ENCODE measurements at places on chromosomes 3 and 15. TPM values are rescaled to one million over a fixed set of nuclear protein-coding genes. Genes with fewer than 3 reads are reported as not detected.

GRCh38 chr3:42214565-42215283 is 51.3 kb downstream of the CCK start:
- no peak for DNase-seq

DNA sequence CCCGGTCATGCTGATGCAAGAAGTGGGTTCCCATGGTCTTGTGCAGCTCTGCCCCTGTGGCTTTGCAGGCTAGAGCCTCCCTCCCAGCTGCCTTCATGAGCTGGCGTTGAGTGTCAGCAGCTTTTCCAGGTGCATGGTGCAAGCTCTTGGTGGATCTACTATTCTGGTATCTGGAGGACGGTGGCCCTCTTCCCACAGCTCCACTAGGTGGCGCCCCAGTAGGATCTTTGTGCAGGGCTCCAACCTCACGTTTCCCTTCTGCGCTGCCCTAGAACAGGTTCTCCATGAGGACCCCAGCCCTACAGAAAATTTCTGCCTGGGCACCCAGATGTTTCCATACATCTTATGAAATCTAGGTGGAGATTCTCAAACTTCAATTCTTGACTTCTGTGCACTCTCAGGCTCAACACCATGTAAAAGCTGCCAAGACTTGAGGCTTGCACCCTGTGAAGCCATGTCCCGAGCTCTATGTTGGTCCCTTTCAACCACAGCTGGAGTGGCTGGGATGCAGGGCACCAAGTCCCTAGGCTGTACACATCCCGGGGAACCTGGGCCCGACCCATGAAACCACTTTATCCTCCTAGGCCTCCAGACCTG is 238.4 kb upstream of the MDFIC2 start:
- no peak for DNase-seq

DNA sequence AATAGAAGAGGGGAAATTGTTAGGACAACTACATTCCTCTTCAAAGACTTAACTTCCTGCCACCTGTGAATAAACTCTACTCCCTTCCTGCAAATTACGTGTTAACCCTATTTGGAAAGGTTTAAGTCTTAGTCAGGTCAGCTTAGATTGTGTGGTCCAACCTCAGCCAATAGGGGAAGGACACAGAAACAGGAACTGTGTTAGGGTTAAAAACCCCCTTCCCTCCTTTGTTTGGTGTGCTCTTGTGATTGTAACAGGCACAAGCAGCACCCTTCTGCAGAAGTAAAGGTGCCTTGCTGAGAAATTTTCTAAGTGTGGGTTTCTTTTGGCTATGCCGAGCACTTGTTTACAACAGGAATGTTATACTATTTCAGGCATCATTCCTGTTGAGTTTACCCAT is 45.0 kb upstream of the FSTL1 start:
- DNase-seq, result no peak

- no peak for DNase-seq
These were observed 11.2 kb downstream of the ACAN start for GRCh38 chr15:88814393-88814792.

The ZNF774 gene
- 0.55 TPM for total RNA-seq

The RTP1 gene
- total RNA-seq, result 5.1 TPM

DNA sequence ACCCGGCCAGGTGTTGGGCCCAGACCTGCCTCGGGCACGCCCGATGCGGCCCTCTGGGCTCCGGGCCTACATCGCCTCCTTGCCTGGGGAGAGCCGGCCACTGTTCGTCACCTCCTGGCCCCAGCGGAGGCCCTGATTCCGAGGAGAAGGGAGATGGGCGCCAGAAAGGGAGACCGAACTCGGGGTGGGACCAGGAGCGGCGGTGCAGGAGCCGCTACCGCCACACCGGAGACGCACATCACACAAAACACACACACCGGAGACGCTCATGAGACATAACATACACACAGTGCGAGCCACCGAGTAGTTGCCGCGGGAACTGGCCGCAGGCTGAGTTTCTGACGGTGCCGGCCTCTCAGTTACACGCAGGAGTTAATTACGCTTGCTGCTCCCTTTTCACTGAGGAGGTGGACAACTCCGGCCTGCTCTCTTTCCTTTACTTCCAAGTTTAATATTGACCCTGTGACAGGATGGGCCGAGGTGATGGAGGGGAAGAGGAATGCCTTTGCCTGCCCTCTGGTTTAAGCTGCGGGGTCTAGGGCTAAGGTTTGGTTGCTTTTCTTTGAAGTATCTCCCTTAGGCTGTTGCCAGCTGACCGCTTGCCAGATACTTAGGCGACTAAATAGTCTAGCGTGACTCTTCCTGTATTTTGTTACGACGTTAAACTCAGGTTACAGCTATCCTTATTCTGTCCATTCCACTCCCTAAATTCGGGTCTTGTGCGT is 570 bp downstream of the PCNP start:
- DNase-seq, result peak; percentile 55

- no peak for DNase-seq
These were observed 39.6 kb downstream of the NIPA2 start for GRCh38 chr15:22878103-22878502.

The GATA2 gene
- total RNA-seq, result 3.9 TPM

The ACSBG1 gene
- 3.9 TPM for total RNA-seq

DNA sequence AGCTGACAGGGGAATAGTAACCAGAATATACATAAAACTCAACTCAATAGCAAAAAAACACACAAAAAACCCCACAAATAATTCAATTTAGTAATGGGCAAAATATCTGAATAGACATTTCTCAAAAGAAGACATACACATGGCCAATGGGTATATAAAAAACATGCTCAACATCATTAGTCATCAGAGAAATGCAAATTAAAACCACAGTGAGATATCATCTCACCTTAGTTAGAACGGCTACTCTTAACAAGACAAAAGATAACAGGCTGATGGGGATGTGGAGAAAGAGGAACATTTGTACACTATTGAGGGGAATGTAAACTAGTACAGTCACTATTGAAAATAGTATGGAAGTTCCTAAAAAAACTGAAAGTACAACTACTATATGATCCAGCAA is 678.6 kb downstream of the MECOM start:
- no peak for DNase-seq

DNA sequence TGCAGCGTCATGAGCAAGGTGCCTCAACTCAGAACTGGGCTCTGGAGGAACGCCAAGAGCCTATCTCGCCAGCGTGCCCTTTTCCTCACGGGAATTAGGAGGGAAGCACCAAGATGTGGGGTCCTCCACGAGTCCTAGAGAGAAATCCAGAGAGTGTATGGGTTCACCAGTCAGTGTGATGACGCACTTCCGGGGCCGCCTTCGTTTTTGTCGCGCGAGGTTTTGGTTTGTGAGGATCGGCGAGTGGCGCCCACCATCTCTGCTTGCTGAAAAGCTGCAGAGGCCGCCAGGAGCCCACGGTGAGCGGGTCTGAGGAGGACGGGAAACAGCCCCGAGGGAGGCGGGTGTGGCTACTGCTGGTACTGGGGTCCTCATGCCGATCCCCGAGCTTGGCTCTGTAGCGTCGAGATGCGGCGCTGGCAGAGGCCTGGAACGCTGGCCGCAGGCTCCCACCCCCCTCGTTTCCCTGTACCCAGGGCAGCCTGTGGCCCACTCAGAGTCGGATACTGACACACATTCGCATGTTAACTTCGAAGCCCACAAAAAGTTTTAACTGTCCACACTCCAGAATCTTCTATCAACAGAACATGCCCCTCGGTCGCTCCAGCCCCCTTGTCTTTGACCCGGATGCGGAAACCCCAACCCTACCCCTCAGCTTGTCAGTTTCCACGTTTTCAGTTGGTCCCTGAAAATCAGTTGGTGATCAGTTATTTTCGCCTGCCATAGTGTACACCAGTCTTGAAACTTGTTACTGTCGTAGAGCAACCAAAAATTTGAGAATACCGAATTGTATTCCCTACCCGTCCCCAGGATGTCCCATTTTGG is 30.4 kb downstream of the ZNF662 start:
- DNase-seq, result peak; percentile 18

GRCh38 chr3:110314512-110315114 is 757.0 kb upstream of the NECTIN3 start:
- DNase-seq, result peak; percentile 23

DNA sequence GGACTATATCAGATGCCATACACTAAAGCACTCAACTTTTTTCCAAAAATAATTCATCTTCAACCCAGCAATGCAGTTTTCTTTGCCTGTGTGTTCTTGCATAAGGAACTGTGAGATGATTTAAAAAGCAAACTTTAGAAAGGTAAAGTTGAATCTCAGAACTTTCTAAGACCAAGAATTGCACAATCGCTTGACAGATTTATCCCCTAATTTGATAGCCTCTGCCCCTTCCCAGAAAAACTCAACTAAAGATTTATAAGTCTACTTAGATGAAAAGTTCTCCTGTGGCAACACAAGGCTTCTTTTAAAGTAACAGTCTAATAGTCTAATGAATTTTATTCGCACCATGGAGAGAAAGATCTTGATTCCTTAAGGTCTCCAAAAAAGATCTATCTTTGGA is 259.3 kb downstream of the MAGI1 start:
- DNase-seq, result no peak

- DNase-seq, result no peak
These were observed 20.8 kb downstream of the ATP13A3 start for GRCh38 chr3:194465920-194466570.

- DNase-seq, result no peak
These were observed 22.6 kb downstream of the VGLL3 start for GRCh38 chr3:86968244-86968932.

DNA sequence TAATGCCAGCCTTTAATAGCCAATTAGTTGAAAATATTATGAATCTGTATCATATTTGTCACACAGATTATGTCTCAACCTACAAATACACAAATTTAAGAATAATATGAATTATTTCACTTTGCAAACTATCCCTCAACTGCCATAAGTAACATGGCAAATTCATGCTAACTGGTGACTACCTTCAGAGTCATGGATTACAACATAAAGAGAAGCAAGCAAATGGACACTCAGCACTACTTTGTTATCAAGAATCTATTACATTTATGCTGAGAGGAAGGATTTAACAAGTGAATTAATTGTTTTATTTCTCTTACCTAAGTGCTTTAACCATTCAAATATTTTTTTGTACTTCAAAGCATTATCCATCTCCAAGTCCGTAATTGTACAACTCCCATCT is 103.1 kb upstream of the BCL6 start:
- DNase-seq, result no peak

DNA sequence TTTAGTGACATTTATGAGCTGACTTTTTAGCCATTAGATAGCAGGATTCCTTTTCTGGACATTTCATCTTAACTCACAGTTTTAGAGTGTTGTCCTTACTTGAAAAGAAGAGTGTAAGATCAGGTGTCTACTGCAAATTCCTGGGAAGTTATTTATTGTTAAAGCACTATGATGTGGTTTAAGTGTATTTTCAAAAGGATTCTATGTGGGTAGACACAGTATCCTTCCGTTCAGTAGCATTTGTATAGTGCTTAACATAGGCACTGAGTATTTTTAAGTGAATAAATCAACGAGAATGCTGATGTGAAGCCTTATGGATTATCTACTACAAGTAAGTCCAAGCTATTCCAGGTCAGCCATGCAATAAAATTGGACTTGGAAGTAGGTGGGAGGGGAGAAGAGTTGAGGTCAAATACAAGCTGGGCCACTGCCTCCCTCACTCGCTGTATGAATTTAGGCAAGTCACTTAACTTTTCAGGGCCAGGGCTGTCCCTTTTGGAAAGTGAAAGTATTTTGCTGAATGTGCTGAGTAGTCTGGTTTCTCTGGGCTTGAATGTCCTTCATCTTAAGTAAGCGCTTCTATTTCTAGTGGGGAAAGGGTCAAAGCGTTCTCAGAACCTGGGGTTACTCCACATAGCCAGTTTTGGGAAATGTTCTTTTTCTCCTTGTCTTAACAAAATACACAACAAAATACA is 48.6 kb downstream of the GAP43 start:
- DNase-seq, result no peak

GRCh38 chr3:52455283-52456168 is at the start of gene NISCH:
Gene NISCH, plus strand, starts transcription at chr3:52455604. Its CDS starts 38 bp downstream, at chr3:52455642.
- peak; percentile 99 for DNase-seq

The SLC28A2 gene
- not detected for total RNA-seq

- DNase-seq, result peak; percentile 82
These were observed 965 bp downstream of the FLNB start for GRCh38 chr3:58009026-58009748.

GRCh38 chr3:69200384-69201068 is 78.1 kb upstream of the LMOD3 start:
- DNase-seq, result peak; percentile 57

GRCh38 chr15:84800365-84800806 is 16.8 kb upstream of the ALPK3 start:
- DNase-seq, result no peak

DNA sequence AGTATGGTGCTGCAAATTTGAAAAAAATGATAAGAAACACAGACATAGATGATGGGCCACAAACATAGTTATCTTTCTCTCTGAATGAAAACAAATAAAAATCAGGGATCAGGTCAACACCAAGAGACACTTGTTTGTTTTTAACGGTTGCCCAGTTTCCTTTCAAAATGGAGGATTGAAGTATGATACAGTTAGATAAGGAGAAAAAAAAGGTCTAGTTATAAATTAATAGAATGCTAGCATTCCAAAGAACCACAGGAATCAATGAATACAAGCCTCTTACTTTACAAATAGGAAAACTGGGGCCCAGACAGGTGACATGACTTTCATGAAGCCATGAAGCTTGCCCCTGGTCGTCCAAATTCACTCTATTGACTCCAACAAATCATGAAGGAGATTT is 305.1 kb downstream of the ZNF621 start:
- DNase-seq, result no peak

DNA sequence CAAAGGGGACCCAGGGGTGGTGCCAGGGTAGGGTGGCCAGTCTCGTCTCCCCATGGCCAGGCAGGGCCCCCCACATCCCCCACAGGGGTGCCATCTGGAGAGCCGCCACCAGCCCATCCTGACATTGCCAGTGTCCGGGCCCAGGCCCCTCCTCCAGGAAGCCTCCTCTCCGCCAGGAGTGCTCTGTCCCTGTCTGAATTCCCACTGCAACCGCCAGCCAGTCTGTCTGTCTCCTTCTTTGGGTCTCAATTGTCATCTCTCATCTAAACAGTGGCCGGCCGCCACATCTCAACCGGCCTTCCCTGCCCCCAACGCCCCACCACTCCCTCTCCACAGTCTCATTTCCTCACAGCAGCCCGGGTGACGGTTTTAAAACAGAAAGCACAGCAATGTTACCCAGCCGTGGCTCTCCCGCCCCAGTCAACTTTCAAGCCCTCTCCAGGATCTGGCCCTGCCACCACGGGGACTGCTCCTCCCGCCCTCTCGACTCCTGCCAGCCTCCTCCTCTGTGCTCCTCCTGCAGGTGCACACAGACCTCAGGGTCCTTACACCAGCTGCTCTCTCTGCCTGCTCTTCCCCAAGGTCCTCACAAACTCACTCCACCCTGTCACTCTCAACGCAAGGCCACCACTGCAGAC is 57.0 kb downstream of the IQSEC1 start:
- DNase-seq, result no peak

DNA sequence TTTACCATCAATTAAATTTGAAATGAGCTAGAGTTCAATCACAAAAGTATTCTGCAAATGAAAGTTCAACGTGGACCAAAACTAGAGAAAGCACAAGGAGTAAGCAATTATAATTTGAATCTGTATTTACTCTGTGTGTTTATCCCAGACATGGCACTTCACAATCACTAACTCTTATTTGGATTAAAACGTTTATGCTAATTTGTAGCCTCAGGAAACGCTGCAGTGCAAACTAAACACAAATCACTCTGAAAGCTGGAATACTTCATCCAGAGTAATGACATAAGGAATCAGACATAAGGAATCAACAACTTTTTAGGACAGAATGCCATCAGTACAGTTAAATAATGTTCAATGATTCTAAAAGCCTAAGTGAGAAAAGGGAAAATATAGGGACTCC is 18.5 kb downstream of the CEP152 start:
- no peak for DNase-seq
